Osteocyte (in vitro differentiated cells): ENCODE measurements at places on chromosomes 5 and 9. TPM values are rescaled to one million over a fixed set of nuclear protein-coding genes. Genes with fewer than 3 reads are reported as not detected.

DNA sequence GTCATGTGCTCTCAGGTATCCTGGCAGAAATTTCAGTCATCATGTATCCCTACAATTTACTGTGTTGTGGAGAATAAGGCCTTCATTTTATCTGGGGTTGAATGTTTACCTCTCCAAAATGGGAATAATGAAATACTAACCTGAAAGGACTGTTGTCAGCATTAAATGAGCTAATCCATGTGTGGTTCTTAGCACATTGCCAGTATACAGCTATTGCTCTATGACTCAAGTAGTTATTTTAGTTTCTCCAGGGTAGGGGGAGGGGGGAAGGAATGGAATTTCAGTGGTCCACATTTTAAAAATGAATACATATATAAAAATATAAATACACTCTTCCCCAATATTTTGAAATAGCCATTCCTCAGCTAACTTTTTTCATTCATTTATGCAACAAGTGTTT is 3.5 kb downstream of the PAM start:
- no peak for DNase-seq
- H3K27ac ChIP-seq, result no peak overlapping the region
- no peaks in the 10 kb centered on the region for H3K36me3 ChIP-seq
- no peaks in the 10 kb centered on the region for H3K27me3 ChIP-seq
- peaks cover 58% of the 10 kb centered on the region for H3K4me1 ChIP-seq

The SPAG8 gene
- total RNA-seq, result 2.4 TPM in 2 replicates

The ARHGAP26 gene
- 14.1 and 15.1 TPM in 2 replicates for total RNA-seq

The SRA1 gene
- 41.9 and 43.7 TPM in 2 replicates for total RNA-seq

GRCh38 chr9:121266356-121266755 is 1.6 kb upstream of the GSN start:
- DNase-seq, result no peak
- no peaks in the 10 kb centered on the region for H3K36me3 ChIP-seq
- H3K27ac ChIP-seq, result no peak overlapping the region
- no peaks in the 10 kb centered on the region for H3K27me3 ChIP-seq
- no peak overlapping the region for H3K4me3 ChIP-seq
- peaks cover 43% of the 10 kb centered on the region for H3K4me1 ChIP-seq

DNA sequence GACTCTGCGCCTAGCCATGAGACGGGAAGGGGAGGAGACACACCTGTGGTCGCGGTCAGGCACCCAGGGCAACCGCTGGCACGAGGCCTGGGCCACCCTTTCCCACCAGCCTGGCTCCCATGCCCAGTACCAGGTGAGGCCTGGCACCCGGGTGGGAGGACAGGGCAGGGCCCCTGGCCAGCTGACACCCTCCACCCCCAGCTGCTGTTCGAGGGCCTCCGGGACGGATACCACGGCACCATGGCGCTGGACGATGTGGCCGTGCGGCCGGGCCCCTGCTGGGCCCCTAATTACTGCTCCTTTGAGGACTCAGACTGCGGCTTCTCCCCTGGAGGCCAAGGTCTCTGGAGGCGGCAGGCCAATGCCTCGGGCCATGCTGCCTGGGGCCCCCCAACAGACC is 5.0 kb downstream of the MAMDC4 start:
- peaks cover 2% of the 10 kb centered on the region for H3K4me1 ChIP-seq
- no peaks in the 10 kb centered on the region for H3K27me3 ChIP-seq
- H3K27ac ChIP-seq, result no peak overlapping the region
- no peak for DNase-seq
- H3K4me3 ChIP-seq, result no peak overlapping the region
- no peaks in the 10 kb centered on the region for H3K36me3 ChIP-seq

The CCDC183 gene
- total RNA-seq, result 0.89 and 0.94 TPM in 2 replicates

GRCh38 chr9:77677397-77677796 is 29.3 kb upstream of the GNA14 start:
- no peaks in the 10 kb centered on the region for H3K4me1 ChIP-seq
- H3K27me3 ChIP-seq, result no peaks in the 10 kb centered on the region
- no peak for DNase-seq
- no peaks in the 10 kb centered on the region for H3K36me3 ChIP-seq

- H3K4me3 ChIP-seq, result no peak overlapping the region
- no peak for DNase-seq
- H3K27ac ChIP-seq, result no peak overlapping the region
Observed at GRCh38 chr5:5752844-5753243, 330.4 kb downstream of the ICE1 start.

The OSMR gene
- 33.1 and 34.4 TPM in 2 replicates for total RNA-seq

GRCh38 chr9:131259916-131260597 is 16.3 kb downstream of the FAM78A start:
- H3K27me3 ChIP-seq, result no peaks in the 10 kb centered on the region
- DNase-seq, result no peak
- H3K4me1 ChIP-seq, result peaks cover 8% of the 10 kb centered on the region
- H3K36me3 ChIP-seq, result no peaks in the 10 kb centered on the region
- no peak overlapping the region for H3K4me3 ChIP-seq

DNA sequence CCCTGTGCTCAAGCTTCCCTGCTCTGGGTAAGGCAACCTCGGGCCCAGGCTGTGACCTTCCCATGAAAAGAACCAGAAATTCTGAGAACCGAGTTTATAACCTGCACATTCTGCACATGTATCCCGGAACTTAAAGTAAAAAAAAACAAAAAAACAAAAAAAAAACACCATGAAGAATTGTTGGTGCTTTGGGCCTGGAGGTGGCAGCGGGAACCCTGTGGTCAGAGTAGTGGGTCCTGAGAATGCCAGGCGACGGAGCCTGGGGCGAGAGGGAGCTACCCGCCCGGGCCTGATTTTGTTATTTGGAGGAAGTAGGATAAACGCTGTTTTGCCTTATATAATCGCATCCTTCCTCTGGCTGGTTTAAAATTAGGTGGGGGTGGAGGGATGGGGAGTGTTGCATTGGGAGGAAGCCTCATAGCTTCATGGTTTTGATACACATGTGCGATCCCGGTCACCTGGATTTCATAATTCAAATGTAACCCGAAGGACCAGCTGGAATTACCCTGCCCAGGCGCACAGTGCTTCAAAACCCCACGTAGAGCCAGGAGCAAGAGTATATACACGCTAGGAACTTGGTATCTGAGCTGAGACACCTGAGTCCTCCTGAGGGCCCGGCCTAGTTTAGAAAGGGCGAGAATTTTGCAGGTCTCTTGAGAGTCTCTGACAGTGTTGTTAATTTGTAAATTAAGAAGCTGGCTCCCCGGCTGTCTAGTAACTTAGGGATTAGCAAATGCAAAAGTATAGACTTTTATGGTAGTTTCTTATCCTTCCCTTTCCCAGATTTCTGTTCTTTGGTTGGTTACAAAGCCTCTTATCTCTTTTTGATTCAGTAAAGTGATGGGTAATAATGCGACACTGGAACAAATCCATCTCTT is 2.8 kb downstream of the MSX2 start:
- H3K4me1 ChIP-seq, result peaks cover 52% of the 10 kb centered on the region
- peaks cover 8% of the 10 kb centered on the region for H3K27me3 ChIP-seq
- peaks cover 34% of the 10 kb centered on the region for H3K36me3 ChIP-seq
- H3K4me3 ChIP-seq, result peak overlapping the region; percentile 81
- peak overlapping the region; percentile 17 for H3K27ac ChIP-seq

DNA sequence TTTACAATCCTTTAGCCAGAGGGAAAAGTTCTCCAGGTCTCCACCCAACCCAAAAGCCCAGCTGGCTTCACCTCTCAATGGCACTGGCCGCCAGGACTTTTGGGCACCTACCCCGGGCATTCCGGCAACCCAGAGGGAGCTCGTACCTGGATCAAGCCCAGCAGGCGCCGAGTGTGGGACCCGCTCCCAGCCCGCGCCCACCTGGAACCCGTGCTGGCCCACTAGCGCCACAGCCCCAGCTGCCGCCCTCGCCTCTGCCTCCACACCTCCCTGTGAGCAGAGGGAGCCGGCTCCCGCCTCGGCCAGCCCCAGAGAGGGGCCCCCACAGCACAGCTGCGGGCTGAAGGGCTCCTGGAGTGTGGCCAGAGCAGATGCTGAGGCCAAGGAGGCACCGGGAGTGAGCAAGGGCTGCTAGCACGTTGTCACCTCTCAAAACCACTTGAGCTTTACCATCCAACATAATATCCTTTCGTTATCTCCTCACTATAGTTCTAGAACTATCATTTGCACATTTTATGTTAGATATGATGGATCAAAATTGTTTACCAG is 69.7 kb downstream of the GCNT1 start:
- H3K4me1 ChIP-seq, result peaks cover 26% of the 10 kb centered on the region
- H3K36me3 ChIP-seq, result no peaks in the 10 kb centered on the region
- no peak overlapping the region for H3K27ac ChIP-seq
- no peak for DNase-seq

GRCh38 chr9:68541568-68541967 is 885 bp upstream of the TMEM252 start:
- no peak for DNase-seq
- no peak overlapping the region for H3K27ac ChIP-seq
- H3K4me1 ChIP-seq, result no peaks in the 10 kb centered on the region

- no peak overlapping the region for H3K4me3 ChIP-seq
- DNase-seq, result peak; percentile 56
- H3K36me3 ChIP-seq, result no peaks in the 10 kb centered on the region
- no peaks in the 10 kb centered on the region for H3K4me1 ChIP-seq
- H3K27ac ChIP-seq, result no peak overlapping the region
Observed at GRCh38 chr5:74370168-74370567, 270.4 kb downstream of the ENC1 start.

The IFNB1 gene
- not detected in 2 replicates for total RNA-seq
